ENCODE measurements at places on chromosomes 4 and X.

GRCh38 chr4:65646136-65646535 lies 24.2 kb downstream of the EPHA5 start:
- DNase-seq: no peak

GRCh38 chrX:118025226-118025625 lies 91.4 kb downstream of the KLHL13 start:
- DNase-seq: no peak

DNA sequence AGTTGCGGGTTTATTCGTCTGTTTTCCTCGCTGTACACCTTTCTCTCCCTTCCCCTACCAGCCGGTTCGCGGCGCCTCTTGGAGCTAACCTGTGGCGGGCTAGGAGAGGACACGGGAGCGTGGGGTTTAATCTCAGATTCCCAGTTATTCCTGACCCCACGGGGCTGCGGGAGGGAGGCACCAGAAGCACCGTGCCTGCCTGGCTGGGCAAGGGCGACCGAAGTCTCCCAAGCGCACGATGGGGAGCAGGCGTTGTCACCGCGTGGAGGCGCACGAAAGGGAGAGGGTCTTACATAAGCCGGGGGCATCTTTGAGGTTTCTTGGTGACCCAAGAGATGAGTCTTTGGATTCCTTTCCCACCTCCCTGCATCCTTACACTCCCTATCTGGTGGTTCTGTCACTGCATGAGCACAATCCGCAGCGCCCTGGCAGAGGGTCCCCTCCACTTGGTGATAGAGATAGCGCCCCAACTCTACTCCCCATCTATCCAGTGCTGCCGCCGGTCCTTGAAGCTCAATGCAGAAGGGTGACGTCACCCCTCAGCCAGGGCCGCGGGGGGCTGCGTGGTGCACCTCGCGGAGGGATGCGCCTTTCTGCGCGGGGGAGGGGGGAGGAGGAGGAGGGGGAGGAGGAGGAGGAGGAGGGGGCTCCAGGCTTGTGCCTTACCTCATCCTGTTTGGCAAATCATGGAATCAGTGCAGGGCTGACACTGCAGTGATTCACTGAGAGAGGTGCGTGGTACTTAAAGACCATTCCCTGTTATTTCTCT lies 793 bp downstream of the TSPAN7 start:
- peak; percentile 87 for DNase-seq

DNA sequence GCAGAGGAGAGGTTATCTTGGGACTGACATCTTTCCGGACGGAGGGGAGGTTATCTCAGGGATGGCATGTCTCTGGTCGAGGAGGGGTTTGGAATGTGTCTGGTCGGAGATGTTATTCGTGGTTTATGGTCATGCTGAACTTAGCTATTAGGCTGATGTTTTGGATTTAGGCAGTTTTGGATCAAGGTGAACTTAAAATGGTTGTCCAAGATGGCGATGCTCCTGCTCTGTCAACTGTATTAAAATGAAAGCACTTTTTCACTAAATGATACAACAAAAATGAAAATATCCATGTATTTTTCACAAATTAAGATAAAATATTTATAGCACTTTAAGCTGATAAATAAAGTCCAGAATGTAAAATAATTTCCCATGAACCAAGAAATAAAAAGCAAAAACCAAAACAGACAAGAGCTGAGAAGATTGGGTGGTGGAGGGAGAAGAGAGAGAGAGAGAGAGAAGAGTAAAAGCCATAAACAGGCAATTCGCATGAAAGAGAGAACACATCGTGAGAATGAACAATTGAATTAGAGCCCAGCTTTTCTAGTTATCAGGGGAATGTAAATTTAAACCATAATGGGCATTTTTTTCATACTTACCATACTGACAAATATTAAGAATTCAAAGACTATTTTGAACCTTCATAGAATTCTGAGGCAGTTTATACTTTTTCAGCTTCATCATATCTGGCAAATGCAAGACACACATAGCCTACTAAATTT lies 2236.0 kb upstream of the AGA start:
- DNase-seq: no peak

GRCh38 chrX:138710866-138711341 lies 613 bp downstream of the FGF13 start:
- DNase-seq: peak; percentile 25

- DNase-seq: no peak
Measured at GRCh38 chr4:23750125-23750524, 139.7 kb downstream of the PPARGC1A start.

DNA sequence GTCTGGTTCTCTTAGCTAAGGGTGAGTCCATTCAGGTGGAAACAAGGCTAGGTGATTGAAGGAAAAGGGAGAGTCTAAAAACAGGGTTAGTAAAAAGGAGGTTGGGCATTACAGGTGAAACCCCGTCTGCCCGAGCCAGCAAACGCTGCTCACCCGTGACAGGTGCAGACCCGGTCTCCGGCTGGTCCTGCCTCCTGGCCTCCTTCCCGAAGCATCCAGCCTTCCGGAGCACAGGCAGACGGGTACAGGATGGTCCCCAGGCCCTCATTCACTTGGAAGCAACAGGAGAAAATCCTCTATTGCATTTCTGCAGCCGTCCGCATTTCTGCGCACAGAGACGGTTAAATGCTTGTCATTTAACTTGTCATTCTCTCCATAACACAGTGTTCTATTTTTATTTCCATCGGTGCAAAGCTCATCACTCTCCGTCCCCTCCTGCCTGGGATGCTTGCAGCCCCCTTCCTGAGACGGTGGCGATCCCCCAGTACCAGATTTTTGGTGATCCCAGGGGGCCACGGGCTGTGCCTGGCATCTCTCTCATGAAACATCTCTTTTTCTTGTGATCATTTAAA lies 90.8 kb upstream of the PPP2R3B start:
- no peak for DNase-seq

GRCh38 chr4:17494258-17495190 lies 17.4 kb downstream of the QDPR start:
- DNase-seq: peak; percentile 30

DNA sequence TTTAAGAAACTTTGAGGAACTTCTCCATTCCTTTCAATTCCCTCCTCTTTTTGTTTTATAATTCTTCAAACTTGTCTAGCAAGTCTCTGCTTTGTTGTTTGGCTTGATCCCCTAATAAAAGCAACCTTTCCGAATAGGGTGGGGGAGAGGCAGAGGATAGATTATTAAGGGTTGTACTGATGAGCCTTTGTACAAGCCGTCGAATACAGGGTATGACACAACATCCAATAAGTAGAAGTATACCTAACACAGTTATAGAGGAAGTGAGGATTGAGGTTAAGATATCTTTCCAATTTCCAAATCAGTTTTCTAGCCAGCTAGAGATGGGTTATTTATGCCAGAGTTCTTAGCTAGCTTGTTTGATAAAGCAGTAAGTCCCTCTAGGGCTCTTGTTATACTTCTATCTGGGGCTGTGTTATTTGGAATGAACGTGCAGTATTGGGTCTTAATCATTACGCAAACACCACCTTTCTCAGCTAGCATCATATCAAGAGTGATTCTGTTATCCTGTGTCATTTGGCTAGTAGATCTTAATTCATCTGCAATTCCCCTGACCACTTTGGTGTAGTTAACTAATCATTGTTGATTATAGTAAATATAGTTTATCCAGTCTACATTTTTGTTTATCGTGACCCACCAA lies 18.5 kb downstream of the METAP1 start:
- DNase-seq: no peak

- peak; percentile 89 for DNase-seq
Measured at GRCh38 chrX:4547213-4547836, 833.9 kb upstream of the PRKX start.

DNA sequence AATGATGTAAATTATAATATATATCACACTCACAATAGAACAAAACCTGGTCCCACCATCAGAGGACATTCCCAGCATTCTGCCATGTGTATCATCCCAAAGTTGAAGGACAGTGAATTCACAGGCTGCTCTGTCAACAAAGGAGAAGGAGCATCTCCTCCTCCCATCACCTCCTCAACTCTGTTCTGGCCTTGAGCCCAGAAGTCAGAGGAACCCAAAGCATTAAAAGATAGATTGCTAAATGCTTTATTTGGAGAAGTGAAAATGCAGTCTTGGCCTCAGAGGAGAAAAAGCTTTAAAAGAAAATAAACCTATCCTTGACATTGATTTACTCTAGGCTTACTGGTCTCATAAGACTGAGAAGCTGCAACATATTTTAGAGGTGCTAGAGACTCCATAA lies 268.8 kb upstream of the RASGEF1B start:
- DNase-seq: peak; percentile 66

- DNase-seq: no peak
Measured at GRCh38 chr4:183366206-183366835, 44.1 kb upstream of the CLDN24 start.

DNA sequence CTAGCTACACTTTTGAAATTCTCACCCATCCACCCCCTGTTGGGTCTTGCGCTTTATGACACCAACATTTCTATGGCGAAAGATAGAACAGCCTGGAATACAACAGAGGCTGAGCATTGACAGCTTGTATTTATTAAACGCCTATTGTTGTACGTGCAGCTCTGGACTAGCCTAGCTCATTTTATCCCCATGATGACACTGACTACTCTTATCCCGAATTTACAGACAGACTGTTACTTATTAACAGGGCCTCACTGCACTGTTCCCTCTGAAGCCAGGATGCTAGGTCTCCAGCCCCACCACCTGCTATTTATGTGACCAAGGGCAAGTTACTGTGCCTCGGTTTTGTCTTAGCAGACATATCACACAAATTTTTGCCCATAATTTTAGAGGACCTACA lies 1.0 kb upstream of the RFC1 start:
- no peak for DNase-seq

DNA sequence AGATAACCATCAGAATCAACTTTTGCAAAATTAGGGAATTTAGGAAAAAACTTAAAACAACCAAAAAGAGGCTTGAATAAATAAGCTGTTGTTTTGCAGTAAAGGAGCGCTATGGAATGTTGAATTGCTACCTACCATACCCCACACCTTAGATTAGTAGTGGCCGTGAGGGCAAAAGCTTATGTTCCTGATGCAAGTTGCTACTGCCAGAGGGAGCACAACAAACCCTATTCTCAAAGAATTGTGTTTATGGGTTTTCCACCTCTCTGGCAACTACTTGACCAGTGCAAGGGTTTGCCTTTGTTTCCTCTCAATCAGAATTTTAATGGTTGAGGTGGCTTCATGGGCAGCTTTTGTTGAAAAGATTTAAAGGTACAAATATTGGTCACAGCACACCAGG lies 268.1 kb downstream of the LAS1L start:
- DNase-seq: no peak

- no peak for DNase-seq
Measured at GRCh38 chr4:11446155-11446811, 17.6 kb upstream of the HS3ST1 start.

DNA sequence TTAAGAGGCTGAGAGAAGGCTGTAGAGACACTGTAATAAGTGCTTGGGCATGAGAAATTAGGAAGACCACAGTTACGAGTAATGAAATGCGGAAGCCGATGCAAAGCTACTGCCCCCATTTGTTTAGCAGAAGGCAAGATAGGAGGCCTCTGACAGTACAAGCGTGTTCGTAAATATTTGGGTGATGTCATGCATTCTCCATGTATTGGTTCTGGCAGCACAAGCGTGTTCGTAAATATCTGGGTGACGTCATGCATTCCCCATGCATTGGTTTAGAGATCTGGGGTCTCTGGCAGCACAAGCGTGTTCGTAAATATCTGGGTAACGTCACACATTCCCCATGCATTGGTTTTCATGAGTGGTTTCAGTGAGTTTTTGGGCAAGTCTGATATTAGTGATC lies 661.5 kb upstream of the FRG1 start:
- no peak for DNase-seq

- DNase-seq: no peak
Measured at GRCh38 chrX:47618923-47619485, 653 bp downstream of the SYN1 start.

- DNase-seq: peak; percentile 44
Measured at GRCh38 chrX:153794897-153795816, 689 bp downstream of the SSR4 start.

DNA sequence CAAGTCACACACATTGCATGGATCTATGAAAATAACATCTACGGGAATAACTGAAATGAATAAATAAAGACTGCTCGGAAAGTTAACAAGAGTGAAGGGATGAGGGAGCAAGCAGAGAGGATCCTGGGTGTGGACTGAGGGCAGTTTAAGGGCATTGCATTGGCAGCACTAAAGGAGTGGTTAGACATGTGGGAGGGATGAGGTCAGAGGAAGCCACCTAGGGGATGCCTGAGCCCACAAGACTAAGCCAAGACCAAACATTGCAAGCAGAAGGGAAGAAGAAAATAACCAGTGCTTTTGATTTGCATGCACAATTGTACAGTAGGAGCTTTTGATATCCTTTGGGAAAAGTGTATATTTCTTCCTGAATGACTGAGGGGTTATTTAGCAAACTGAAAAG lies 106.1 kb downstream of the MSL3 start:
- DNase-seq: no peak

DNA sequence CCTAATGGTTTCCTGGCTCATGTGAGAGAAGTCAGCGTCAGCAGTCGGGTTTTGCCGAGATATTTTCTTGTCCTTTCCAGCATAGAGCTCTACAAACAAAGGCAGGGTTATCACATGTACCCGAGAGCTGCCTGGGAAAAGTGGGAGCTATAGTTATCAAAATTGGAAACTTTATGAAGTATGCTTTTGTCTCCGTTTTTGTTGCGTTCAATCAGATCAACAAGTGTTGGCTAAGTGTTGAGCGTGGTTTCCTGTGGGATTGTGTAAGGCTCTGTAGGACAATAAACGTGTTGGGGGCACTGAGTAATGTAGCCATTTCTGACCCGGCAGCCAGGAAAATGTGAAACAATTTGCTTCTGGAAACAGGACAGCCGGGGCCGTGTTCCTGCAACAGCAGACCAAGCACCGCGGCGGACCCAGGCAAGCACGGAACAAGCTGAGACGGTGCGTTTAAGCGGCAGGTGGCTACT lies at the start of gene BMX:
TSS of gene BMX (plus strand) at position 311 of the 470 bp plus-strand sequence. CDS start 7,547 bp downstream, outside the sequence.
- DNase-seq: no peak

DNA sequence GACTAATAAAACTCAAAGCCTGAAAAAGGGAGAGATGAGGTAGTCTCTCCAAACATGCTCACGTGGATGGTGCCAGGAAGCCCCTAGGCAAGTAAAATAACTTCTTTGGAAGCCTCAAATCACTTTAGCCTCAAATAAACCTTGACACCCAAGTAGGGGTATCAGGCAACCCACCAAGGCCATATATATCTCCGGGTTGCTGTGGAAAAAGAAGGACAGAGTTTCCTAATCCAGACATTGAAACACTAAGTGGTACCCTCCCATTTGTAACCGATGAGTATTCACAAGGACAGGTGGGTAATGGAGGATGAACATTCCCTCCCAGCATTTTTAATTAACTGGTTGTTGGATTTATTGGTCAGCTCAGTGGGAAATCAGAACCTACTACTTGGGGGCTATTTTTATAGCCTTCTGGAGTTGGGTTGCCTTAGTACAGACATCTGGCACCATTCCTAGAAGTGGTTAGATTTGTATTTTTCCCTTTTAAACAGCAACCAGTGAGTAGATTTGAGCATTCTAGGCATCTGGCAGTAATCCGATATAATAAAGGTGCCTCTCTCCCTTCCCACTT lies 87.7 kb downstream of the GPC3 start:
- DNase-seq: peak; percentile 59

DNA sequence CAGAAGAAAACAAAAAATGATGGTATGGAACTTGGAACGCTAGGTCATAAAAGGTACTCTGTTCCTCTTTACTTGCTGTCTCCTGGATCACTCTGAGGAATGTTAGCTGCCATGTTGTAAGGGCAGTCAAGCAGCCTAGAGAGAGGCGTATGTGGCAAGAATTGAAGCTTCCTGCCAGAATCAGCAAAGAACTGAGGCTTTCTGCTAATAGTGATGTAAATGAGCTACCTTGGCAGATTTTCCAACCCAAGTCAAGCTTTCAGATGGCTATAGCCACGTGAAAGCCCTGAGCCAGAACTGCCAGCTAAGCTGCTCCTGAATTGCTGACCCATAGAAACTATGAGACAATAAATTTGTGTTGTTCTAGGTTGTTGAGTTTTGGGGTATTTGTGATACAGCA lies 38.7 kb downstream of the AASDH start:
- DNase-seq: no peak

Data from NCI-H69 (cell line).